Kidney glomerular epithelial cell (primary cell): ENCODE measurements at places on chromosomes 5 and 9.

DNA sequence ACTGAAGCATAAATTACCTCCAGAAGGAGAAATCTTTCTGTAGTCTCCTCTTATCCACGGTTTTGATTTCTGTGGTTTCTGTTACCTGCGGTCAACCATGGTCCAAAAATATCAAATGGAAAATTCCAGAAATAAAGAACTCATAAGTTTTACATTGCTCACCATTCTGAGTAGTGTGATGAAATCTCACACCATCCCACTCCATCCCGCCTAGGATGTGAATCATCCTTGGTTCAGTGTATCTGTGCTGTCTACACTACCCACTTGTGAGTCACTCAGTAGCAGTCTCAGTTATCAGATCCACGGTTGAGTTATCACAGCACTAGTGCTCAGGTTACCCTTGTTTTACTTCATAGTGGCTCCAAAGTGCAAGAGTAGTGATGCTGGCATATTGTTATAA lies 371.2 kb downstream of the NFIB start:
- peak; percentile 97 for DNase-seq

GRCh38 chr5:42614509-42614908 lies 142.1 kb upstream of the CCDC152 start:
- peak; percentile 70 for DNase-seq

- no peak for DNase-seq
Observed at GRCh38 chr5:142819292-142819691, 49.1 kb downstream of the ARHGAP26 start.

GRCh38 chr9:111957856-111958631 lies 61.4 kb downstream of the UGCG start:
- DNase-seq: peak; percentile 93

DNA sequence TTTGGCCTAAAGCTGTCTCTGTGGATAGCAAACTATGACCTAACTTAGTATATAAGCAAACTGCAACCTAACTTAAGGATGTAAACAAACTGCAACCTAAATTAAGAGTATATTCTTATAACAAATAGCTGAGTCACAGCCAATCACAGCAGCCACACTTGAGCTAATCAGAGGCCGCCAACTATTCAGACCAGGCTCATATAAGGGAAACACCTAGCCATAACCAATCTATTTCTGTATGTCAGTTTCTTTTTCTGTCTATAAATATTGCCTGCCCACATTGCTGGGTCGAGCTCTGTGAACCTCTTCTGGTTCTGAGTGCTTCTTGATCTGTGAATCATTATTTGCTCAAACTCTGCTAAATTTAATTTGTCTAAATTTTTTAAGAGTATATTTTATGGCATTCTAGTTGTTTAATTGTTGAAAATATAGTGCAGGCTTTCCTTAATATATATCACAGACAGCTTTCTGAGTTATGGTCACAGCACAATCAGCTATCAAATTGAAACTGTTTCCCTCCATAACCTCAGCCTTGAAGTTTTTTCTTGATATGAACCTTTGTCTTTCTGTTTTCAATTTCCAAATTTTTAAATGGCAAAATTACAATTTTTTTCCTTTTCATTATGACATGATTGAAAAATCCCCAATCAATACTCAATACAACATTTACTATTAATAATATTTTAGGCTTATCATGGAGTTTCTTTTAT lies 327.1 kb upstream of the NUDT12 start:
- DNase-seq: no peak

DNA sequence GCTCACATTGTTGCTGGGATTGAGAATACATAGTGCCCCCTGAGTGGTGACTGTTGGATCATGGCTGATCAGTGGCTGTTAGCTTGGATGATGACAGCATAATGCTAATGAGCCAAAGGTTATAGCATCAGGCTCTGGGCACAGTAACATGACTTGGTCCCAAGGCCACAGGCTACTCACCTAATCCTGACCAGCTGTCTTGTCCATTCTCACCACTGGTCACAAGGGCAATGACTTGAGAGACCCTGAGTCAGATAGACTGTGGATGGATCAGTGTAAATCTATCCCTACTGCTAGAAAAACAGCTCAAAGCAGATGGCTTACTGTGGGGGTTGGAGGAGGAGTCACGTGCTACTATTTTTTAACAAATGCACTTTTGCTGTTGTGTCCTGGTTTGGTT lies 74.7 kb downstream of the AOPEP start:
- DNase-seq: no peak

DNA sequence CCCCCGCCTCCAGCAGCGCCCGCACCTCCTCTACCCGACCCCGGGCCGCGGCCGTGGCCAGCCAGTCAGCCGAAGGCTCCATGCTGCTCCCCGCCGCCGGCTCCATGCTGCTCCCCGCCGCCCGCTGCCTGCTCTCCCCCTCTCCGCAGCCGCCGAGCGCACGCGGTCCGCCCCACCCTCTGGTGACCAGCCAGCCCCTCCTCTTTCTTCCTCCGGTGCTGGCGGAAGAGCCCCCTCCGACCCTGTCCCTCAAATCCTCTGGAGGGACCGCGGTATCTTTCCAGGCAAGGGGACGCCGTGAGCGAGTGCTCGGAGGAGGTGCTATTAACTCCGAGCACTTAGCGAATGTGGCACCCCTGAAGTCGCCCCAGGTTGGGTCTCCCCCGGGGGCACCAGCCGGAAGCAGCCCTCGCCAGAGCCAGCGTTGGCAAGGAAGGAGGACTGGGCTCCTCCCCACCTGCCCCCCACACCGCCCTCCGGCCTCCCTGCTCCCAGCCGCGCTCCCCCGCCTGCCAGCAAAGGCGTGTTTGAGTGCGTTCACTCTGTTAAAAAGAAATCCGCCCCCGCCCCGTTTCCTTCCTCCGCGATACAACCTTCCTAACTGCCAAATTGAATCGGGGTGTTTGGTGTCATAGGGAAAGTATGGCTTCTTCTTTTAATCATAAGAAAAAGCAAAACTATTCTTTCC lies 19.3 kb downstream of the CDKN2A start:
- DNase-seq: peak; percentile 54

- no peak for DNase-seq
Observed at GRCh38 chr5:77155179-77155785, 55.2 kb upstream of the PDE8B start.

- no peak for DNase-seq
Observed at GRCh38 chr5:175690025-175690424, 32.2 kb downstream of the HRH2 start.

DNA sequence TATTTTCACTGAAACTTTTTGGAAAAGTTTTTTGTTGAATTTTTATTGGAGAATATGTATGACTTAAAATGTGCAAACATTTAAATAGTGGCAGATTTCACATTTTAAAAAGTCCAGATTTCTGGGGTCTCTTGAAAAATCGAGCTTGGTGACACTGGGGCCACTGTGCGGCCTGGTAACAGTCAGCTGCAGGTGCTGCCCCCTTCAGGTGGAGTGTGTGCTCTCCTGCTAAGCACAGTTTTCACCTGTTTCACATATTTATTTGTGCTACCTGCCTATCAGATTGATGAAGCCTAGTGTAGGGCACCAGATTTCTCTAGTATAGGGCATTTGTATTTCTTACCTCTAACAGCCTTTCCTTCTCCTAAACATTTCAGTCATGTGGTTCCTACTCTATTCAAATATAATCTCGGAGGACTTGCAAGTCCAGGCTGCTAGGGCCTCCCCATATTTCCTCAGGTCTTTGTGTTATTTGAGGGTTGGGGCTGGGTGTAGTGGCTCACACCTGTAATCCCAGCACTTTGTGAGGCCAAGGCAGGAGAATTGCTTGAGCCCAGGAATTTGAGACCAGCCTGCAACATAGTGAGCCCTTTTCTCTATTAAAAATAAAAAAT lies 95.8 kb upstream of the KLF9 start:
- no peak for DNase-seq

DNA sequence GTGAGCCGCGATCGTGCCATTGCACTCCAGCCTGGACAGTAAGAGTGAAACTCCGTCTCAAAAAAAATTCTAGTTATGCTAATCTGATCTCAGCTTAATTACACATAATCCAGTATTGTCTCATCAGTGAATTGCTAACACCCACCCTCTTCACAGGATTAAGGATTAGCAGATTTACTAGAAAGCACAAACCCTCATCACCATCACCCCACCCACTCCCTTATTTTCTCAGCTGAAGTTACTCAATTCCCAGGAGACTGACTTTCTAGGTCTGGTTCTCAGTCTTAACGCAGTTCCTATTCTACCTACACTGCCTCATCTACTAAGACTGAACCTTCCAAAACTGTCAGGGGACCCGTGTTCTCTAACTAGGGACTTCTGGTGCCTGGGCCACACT lies 9.0 kb downstream of the TOR1B start:
- DNase-seq: no peak

DNA sequence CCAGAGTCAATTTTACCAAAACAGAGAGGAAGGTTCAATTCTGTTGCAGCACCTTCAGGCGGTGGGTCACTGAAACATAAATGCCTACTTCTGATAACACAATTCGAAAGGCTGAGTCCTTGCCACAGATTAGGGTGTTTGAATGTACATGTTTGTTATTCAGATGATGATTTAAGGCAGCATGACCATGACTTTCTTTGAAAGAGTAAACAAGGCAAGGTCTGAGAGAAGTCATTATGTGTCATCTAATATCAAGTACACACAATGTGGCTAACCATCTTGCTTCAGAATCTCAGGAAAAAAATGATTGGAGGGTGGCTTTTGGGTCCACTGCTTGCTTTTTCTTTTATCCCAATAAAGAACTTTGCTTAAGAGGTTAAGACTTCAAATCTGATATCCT lies 457.5 kb downstream of the TAF11L14 start:
- no peak for DNase-seq

DNA sequence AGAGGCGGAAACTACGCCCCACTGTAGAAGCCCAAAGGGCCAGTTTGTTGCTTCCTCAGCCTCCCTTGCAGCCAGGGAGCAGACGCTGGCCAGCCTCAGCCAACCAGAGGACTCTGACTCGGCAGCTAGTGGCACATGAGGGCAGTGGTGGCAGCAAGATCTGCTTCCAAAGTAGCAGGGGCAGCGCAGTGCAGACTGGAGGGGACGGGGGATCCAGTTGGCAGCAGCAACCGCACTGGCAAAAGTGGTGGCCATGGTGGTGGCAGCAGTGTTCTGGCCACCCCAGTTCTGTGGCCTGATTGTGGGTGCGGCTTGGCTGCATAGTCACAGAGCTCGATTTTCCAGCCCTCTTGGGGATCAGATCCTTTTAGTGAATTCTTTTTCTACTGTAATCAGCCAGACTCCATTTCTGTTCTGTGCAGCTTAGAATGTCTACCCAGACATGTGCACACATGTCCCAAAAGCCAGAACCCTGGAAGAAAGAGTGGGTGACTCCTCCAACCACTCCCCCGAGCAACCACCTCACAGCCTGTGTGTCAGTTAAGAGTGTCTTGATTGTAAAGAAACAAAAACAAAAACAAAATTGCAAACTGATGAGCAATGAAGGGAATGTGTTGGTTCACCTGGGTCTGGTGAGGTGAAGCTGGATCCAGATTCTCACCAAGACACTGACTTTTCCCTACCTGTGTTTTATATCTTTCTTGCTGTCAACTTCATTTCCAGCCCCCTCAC lies 11.0 kb upstream of the ZBTB43 start:
- no peak for DNase-seq

- DNase-seq: no peak
Observed at GRCh38 chr5:43140286-43140685, 19.6 kb downstream of the ZNF131 start.

- DNase-seq: no peak
Observed at GRCh38 chr5:4124221-4124970, 528.8 kb downstream of the IRX1 start.

DNA sequence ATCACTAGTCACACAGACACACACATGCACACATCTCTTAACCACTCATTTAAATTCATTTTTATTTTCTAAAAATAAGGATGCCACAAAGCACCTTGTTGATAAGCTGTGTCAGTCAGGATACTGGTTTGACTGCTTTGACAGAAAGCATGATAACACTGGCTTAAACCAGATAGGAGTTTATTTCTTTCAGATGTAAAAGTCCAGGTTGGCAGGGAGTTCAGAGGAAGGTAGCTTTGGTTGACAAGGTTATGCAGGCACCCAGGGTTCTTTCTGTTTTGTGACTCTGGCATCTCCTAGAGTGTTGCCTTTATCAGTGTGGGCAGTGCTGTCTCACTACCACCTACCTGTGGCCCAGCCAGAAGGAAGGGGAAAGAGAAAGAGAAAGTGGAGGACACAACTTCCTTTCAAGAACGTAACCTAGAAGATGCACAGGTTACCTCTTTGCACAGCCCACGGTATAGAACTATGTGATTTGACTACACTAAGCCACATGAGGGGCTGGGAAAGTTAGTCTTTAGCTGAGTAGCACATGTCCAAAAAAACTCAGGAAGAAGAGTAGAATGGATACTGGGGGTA lies 334.7 kb downstream of the OSTF1 start:
- no peak for DNase-seq

DNA sequence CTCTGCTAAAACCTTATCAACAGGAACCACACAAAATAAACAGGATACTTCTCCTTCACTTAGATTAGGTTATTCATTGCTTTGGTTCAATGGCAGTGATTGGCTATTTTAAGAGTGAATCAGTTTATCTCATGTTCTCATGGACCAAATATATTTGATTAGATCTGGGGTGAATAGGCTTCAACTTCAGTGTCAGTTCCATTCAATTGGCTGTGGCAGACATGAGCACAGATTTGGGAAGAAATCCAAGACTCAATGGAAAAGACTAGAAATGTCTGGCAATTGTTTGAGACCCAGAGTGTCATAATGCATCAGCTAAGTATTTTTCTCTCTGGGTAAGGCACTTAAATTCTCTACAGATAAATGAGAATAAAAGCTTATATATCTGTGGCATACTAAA lies 37.1 kb downstream of the CDH18 start:
- DNase-seq: no peak

- DNase-seq: no peak
Observed at GRCh38 chr5:120240706-120241105, 223.4 kb upstream of the PRR16 start.

DNA sequence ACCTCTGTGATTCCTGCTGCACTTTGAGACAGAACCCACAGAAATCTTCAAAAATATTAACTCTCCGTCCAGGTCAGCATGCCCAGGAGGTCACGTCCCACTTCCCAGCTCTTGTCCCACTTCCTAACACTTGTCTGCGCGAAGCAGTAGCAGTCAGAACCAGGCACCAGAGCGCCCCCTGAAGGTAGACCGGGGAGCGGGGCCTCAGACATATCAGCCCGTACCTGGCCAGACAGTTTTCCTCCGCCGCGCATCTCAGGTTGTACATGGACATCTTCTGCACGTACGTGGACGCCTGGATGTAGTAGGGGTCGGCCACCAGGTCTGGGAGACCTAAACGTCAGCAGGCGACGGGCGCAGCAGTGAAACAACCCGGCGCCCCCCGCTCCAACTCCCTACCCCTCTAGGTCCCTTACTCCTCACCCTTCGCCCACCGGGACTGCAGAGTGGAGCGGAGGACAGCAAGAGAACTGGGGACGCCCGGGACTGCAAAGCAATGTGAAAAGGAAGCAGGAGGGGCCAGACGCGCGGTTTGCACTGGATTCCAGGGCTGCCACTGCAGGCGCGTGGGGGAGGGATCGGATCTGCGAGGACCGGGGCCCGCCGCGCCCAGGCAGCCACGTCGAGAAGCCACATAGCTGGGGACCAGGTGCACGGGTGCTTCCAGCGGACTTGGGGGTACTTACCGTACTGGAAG lies 1.2 kb downstream of the LOX start:
- DNase-seq: peak; percentile 78
